ENCODE measurements at places on chromosomes 11 and 22.

- no peak for DNase-seq
Measured at GRCh38 chr11:123704341-123704740, 37.1 kb downstream of the ZNF202 start.

GRCh38 chr22:49738006-49738405 lies 89.7 kb downstream of the BRD1 start:
- no peak for DNase-seq

- DNase-seq = no peak
Measured at GRCh38 chr22:46617207-46617985, 2.8 kb upstream of the GRAMD4 start.

DNA sequence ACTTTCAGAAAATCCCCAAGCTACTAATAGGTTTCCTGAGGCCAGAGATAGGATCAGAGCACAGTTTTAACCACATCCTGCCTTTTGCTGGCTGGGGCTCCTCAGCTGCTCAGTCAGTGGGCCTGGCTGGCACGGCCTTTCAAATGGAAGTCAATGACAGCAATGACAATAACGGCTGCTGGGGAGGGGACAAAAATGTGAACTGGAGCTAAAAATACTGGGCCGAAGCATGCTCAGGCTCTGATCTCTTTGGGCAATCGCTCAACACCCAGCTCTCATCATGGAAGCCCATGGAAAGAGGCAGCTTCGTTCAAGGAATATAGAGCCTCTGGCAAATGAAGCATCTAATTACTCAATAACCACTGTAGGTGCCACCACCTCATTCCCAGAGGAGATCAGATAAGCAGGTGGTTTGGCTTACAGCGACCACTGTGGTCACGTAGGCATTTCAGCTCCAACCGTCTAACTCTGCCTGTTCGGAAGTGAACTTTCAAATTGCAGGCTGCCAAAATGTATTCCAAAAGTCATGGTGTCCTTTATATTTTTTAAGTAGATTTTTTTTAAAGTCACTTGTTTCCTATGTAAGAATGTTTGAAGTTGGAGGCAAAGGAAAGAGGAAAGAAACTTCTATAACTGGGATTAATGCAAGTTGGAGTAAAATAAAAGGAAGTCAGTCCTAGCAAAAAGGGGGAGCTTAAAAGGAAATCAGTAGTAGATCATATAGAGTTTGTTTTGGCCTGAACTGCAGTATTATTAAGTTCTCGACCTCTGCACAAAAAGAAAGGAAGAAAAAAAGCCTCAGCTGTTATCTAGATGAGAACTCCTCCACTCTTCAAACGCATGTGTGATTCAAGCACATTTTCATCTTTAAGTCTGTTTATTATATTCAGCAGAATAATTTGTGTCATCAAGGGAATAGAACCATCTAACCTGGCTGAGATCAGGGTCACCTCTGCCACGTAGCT lies 14.1 kb downstream of the WT1 start:
- DNase-seq = no peak

DNA sequence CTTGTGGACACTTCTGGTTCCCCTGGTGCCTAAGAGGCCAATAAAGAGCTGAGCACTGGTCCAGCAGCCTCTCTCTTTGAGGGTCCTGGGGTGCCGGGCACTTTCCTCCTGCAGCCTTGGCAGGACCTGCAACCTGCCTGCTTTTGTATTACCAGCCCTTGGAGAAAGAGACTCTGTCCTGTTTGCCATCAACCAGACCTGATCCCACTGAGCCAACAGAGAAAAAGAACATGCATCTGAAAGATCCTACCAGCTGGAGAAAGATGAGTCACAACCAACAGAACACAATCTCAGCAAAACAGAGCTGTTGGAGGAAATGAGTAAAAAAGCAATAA lies 321.0 kb downstream of the DDX10 start:
- peak; percentile 19 for DNase-seq

DNA sequence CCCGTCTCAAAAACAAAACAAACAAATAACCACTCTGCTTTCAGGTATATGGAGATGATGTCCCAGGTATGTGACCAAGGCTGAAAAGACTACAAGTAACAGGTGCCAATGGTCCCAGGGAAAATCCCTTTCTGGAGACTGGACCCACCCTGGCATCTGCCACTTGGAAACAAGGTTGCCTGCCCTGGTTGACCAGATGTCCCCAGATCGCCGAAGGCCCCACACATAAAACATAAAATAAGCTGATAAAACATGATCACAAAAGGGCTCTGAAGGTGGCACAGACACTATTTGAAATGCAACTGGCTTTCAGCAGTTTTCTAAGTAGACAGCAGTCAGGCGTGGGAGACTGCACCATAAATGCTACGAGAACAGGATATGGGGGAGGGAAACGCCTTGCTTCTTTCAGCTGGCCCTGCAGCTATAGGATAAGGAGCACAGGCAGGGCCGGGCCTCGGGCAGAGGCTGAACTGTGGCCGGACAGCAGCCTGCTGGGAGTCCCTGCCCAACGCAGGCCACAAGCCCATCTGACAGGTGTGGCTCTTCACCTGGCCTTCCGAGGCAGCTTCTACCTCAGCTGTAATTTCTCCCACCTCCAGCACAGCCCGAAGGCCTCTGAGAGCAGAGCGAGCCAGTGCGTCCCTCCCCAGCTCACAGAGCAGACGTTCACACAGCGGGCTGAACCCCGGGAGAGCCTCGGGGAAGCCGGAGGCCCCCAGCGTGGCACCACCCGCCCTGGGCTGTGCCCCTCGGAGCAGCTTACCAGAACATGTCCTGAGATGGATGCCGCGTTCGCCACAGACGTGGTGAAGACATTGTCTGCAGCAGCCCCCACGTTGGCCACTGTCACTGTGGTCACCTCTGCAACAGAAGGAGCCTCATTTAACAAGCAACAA lies 4.0 kb downstream of the DEAF1 start:
- no peak for DNase-seq

GRCh38 chr11:130778705-130779104 lies 137.6 kb downstream of the SNX19 start:
- no peak for DNase-seq

DNA sequence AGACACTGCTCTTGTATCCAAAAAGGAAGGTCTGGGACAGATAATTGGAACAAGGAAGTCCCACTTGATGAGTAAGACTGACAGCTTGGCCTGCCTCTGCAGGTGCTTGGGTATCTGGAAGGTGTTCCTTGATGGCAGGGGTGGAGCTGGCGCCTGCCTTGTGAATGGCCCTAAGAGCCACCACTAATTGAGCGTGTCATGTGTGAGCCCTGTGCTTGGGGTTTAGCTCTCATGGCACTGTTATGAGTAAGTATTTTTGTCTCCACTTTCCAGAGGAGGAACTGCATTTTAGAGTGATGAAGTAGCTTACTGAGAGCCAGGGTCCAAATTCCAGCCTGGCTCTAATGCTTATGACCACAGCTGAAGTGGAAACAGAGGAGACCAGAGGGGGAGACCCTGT lies 71.2 kb upstream of the NECTIN1 start:
- DNase-seq = no peak

DNA sequence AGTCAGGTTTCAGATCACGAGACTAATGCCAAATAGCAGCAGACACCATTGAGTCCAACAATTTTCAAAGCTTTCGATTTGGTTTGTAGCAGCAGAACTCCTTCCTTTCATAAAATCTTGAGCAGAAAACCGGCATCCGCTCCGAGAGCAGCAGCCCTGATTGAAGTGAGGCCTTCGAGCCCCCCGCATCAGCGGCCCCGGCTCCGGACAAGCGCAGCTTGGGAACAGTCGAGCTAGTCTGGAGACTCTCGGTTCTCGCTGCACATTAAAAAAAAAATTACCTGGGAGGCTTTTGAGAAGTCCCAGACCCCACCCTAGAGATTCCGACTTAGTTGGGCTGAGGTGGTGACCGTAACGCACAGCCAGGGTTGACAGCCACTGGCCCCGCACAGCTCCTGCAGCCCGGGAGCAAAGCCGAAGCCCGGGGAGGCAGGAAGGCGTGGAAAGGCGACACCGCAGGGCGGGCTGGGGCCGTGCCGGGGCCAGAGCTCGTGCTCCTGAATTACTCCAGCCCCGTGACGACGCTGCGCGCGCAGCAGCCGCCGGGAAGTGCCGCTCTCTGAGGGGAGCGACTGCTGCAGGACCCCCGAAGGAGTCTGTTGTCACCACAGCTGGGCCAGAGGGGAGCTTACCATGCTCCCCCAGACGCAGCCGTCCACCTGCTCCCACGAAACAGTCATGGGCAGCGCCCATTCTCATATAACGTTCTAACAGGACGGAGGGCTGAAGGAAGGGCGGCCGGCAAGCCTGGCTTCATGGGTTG lies 57.8 kb downstream of the SPATA19 start:
- DNase-seq = no peak

GRCh38 chr11:64687643-64688533 lies 35.1 kb downstream of the NRXN2 start:
- no peak for DNase-seq

GRCh38 chr11:44555031-44555800 lies 10.2 kb upstream of the CD82 start:
- DNase-seq = no peak

DNA sequence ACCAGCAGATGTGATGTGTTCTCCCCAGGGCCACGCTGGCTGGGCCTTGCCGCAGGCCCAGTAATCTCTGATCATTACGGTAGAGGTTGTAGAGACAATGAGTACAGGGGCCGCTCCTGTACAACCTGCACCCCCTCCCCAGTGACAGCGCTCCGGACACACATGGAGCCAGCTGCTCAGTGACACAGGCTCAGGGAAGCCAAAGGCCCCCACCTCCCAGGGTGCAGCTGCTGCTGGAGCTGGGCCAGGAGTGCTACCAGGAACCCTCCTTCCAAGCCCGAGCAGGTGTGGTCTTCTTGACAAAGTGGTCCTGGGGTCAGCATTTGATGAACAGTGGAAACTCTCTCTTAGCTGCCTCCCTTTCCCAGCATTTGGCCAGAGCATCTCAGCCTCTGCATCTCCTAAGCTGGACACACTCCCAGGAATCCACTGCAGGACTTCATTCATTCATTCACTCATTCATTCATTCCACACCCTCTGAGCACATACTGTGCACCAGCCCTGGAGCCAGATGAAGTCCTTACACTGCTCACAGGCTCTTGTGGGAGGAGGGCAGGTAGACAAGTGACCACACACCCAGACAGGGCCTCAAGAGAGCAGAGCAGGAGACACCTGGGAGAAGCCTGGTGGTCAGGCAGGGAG lies 49.6 kb upstream of the MPEG1 start:
- DNase-seq = no peak

DNA sequence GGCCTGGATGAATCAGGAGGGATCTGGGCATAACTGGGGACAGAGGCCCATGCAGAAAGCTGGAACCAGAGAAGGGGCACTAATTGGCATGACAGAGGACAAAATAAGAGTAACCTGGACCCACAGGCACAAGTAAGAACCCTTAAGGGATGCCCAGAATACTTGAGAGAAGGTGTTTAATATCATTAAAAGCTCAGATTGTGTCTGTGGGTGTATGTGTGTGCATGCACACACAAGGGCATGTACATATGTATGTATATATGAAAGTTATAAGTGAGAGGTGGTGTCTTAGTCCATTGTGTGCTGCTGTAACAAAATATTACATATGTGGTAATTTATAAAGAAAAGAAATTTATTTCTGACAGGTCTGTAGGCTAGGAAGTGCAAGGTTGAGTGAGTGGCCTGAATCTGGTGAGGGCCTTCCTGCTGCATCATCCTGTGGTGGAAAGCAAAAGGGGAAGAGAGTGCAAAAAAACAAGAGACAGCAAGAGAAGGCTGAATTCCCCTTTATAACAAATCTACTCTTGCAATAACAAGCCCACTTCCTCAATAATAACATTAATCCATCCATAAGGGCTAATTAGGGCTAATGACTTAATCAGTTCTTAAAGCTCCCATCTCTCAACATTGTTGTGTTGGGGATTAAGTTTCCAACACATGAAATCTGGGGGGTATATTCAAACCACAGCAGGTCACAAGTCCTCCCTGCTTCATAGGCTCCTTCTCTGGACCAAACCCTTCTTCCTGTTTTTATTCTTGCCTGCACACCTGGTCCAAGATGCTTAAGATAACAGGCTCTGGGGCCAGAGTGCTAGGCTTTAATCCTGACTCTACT lies 68.3 kb upstream of the POU2AF2 start:
- DNase-seq = peak; percentile 80

- DNase-seq = no peak
Measured at GRCh38 chr11:1778141-1778911, 14.6 kb upstream of the CTSD start.

DNA sequence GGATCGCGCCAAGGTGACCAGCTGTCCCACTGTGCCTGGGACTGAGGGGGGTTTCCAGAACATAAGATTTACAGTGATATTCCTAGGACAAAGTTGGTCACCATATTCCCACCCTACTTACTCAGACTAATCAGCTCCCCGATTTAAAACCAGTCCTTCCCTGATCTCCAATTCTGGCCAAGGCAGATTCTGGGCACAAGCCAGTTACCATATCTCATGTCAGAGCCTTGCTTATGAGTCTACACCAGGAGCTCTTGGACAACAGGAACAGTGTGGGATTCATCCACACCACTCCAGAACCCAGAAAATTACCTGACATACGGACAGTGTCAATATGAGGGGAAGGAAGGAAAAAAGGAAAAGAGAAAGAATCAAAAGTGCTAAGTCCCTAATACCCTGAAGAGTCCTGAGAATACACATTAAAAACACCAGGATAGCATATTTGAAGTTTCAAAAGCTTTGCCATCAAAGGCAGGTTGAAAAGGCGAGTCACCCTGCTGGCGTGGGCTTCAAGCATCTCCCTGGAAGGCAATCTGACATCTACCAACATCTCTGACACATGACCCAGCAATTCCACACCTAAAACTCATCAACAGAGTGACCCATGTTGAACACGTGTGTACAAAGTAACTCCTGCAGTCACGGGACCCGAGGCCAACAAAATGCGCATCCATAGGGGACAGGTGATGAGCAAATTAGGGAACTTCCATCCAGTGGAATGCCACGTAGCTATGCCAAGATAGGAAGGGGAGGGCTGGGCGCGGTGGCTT lies 8.0 kb upstream of the IL2RB start:
- DNase-seq = no peak

Measured in suppressor macrophage treated with lipopolysaccharide for 4 hours (primary cell).